ENCODE measurements at places on chromosomes 1 and 21.

DNA sequence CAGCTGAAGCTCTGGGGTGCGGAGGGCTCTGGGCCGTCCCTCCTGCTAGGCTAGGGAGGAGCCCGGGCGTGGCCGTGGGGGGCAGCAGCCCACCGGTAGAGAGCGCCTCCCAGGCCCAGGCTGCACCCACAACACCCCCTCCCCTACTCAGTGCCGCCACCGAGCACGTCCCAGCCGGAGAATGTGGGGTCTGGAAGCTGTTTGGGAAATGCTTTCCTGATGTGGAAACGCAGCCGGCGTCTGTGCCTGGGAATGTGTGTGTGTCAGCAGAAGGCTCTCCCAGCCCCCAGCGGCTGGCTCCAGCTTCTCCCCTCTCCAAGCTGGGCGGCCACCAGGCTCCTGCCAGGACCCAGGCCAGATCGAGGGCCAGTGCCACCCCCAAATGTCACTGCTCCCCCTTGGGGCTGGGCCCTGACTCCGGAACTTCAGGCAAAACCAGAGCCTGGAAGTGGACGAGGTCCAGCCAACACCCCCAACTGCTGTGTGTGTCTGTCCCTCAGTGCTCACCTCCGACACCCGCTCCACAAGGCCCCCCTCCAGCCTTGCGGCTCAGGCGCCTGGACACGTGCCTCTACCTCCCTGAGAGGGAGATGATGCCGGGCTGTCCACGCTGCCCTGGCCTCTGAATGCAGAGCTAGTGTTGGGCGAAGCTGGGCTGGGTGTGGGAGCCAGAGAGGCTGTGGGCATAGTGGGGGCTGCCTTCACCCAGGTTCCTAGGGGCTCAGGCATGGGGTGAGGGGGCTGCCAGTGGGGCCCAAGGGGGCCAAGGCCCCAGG, 74.7 kb downstream of the MEGF6 start:
- no peak for DNase-seq

DNA sequence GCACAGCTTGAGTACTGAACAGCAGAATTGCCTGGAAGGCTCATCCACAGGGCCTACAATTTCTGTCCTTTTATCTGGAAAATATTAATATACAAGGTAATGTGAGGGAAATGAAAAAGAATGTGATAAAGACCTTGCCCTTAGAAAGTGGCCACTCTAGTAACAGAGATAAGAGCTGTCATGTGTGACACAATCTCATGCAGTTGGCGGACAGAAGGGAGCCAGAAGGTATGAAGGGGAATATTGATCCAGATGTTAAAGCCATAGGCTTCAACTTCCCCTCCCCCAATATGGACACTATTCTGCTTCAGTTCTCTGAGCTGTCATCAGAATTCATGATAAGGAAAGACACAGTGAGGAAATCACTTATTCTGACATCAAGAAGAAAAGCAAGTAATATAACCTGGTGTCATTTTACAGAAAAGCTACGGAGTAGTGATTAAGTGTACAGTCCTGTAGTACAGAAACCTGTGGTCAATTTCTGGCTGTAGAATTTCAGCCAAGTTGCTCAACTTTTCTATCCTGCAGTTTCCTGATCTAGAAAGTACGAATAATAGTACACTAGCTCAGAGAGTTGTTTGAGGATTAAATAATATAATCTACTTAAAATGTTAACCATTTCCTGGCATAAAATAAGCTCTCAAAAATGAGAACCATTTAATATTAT, 572.1 kb downstream of the DPYD start:
- DNase-seq = peak; percentile 70

- no peak for DNase-seq
Measured at GRCh38 chr21:41605934-41606285, 98.0 kb upstream of the TMPRSS2 start.

- DNase-seq = no peak
Measured at GRCh38 chr1:216923601-216924000, 200.4 kb upstream of the ESRRG start.

DNA sequence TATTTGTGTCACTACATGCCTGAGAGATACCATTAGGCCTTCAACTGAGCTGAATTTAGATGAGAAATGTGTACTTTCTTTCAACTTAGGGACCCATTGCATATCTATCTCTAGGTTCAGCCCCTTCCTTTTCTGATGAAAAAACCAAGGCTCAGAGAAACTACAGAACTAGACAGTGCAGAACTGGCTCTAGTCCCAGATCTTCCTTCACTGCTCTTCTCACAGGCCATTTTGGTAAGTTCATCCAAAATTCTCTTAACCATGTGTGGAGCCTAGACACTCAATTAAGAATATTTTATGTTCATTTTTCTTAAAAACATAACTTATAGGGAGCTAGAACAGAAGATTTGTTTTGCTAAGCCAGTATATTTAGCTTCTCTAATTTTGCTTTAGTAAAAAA, 128.9 kb downstream of the ASTN1 start:
- DNase-seq = no peak

DNA sequence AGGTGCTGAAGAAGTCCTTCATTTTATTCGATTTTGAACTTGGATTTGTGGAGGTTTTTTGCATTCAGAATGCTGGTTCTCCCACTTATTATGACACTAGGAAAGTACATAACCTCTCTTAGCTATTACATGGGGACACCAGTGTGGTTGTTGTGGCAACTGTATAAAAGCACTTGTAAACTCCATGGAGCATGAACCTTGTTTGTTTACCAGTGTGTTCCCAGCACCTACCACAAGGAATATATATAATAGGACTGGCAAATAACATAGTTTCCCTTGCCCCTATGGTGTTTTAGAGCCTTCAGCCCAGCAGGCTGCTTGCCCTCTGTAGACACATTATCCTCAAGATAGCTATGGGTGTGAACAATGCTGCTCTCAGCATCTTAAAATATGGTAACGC, 43.1 kb downstream of the RASSF5 start:
- DNase-seq = no peak

GRCh38 chr1:62841587-62842169, 57.7 kb downstream of the ATG4C start:
- DNase-seq = peak; percentile 74

GRCh38 chr1:242426271-242426905, 98.1 kb downstream of the PLD5 start:
- no peak for DNase-seq

DNA sequence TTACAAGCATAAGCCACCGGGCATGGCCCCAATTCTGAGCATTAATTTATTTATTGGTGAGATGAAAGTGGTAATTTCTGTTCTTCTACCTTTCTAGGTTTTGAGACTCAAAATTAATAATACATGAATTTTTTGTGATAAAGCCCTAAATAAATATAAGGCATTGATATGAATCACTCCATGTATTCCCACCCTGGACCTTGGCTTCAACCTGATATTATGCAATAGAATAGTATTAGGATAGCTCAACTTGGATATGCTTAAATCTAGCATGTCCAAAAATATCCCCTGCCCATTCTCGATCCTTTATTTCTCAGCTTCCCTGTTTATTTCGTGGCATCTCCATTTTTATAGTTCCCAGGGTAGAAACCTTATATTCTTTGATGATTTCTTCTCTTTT, 2.5 kb downstream of the AGL start:
- peak; percentile 52 for DNase-seq

DNA sequence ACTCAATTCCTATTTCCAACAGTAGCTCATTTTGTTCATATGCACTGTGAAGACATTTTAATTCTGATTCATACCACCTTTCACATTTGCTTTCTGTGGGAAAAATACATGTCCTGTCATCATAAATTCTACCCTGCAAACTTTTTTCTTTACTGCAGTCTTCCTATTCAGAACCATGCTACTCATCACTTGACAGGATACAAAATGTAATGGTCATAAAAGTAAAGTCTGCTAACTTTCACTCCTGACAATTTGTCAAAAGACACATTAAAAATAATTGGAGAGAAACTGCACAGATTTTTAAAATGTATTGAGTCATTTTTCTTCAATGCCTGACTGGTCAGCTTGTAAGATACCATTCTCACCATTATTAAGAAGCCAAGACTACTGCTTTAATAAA, 1817.1 kb downstream of the BRINP3 start:
- DNase-seq = no peak

GRCh38 chr21:37711286-37711829, 204.9 kb downstream of the KCNJ6 start:
- no peak for DNase-seq

DNA sequence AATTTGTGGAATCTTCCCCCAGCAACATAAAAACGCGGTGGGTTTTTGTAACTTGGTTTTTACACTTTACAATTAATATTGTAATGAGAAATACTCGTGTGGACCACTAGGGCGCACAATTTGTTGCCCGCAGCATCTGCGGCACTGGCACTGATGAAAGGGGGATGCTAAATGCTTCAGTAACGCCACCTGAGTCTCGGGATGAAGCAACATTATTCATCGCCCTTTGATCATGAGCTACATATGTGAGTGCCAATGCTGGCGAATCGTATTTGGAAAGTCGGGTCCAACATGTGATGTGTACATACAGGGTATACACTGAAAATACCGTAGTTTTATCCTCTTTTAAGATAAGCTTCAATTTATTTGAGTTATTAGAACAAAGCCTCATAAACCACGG, 34.2 kb upstream of the COX20 start:
- DNase-seq = peak; percentile 45

DNA sequence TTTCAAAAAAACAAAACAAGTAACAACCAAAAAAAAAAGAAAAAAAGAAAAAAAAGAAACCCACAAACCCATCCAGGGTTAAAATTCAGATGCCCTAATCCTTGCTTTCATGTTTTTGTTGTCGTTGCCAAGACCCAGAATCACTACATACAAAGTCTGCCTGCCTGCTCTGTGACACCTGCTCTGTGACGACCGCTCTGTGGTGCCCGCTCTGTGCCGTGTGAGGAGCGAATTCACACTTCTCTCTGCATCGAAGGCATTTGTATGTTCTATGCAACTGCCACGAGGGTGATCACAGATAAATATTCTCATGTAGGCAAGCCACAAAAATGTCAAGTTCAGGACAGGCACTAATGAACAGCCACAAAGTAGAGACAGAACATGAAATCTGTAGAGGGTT, 178.6 kb downstream of the SLC45A1 start:
- no peak for DNase-seq

DNA sequence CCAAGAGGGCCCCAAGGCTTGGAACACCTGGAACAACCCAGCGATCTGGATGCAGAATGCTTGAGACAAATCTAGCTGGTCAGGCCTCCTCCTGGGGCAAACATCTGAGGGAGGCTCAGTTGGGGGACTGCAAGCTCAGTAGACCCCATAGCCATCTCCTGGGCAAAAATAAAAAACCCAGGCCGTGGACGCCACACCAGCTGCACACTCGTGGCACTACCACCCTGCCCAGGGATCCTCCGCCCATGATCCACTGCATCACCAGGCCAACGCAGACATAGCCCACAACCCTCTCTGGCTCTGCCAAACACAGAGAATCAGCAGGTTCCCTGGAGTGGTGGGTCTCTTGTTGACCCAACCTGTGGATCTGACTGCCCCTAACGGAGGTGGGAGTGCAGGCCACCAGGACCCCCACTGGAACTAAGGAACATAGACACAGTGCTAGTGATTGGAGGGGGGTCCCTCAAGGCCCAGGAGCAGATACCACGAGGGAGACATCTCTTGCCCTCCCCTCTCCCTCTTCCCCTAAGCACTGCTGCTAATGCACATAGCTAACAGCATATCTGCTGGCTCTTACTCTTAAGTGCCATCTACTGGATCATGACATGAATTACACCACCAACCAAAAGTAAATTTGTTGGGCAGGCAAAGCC, 147.2 kb downstream of the CHD1L start:
- DNase-seq = peak; percentile 62

- no peak for DNase-seq
Measured at GRCh38 chr1:246176126-246177024, 330.7 kb downstream of the SMYD3 start.

GRCh38 chr1:25194572-25195020, 37.7 kb downstream of the SYF2 start:
- no peak for DNase-seq

DNA sequence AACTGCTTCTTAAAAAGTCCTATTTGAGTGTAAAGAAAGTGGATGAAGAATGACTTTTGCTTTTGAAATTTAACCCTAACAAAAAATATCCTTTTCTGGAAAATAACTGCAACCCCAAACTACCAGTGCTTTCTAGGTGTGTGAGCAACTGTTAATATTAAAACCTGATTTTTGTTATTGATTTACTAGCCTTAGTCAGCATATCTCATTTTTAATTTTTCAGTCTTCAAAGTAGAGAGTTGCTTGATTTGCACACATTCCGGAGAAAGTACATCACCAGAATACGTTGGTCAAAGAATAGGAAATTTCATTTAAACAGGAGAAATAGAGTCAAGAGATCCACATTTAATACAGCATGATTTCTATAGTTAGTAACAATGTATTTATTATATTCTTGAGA, 141.8 kb upstream of the ADAMTS5 start:
- DNase-seq = no peak

DNA sequence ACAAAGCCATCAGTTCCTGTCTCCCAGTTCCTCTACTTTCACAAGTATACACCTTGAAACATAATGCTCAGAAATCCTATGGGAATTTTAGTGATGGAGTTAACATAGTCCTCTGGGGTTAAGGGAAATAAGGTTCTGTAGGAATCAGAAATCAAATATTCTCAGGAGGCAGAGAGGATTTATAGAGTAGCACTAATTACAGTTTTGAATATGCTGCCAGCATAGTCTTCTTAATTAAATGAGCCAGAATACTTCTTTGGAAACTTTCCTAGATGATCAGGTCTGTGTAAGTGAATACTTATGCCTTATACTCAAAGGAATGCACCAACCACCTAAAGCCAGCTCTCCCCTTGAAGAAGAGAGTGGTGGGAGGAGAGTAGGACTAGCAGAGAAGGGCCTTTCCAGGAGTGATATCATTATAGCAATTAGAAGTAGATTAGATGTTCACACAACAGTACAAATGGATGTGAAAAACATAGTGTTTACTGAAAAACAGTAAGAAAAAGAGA, 31.4 kb upstream of the DIRAS3 start:
- no peak for DNase-seq

- no peak for DNase-seq
Measured at GRCh38 chr1:110921953-110922352, 41.8 kb downstream of the LRIF1 start.

- DNase-seq = no peak
Measured at GRCh38 chr1:231626951-231627614, 493 bp downstream of the DISC1 start.

DNA sequence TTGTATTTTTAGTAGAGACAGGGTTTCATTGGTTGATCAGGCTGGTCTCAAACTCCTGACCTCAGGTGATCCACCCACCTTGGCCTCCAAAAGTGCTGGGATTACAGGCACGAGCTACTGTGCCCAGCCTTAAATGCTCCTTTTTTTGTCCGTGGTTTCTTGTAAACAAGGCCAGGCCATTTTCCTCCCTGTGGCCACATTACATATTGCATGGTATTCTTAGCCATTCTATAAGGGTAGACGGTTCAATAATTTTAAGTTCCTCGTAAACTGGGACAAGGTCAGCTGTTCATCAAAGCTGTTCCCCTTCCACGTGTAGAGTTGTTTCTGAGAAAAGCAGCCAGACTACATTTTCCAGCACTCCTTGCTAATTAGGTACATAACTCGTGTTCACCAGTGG, 10.3 kb upstream of the LUZP1 start:
- DNase-seq = peak; percentile 42
